ENCODE measurements at places on chromosomes 3 and 15. TPM values are rescaled to one million over a fixed set of nuclear protein-coding genes. Genes with fewer than 3 reads are reported as not detected.
A peak's percentile ranks its signal among the peaks of the same experiment; 100 is the strongest.

GRCh38 chr15:64809649-64810496 lies 15.6 kb downstream of the PIF1 start:
- H3K27me3 ChIP-seq = no peaks in the 10 kb centered on the region
- H3K27ac ChIP-seq = no peak overlapping the region
- H3K36me3 ChIP-seq = no peaks in the 10 kb centered on the region
- DNase-seq = peak; percentile 98
- no peak overlapping the region for H3K4me3 ChIP-seq
- peaks cover 4% of the 10 kb centered on the region for H3K4me1 ChIP-seq

DNA sequence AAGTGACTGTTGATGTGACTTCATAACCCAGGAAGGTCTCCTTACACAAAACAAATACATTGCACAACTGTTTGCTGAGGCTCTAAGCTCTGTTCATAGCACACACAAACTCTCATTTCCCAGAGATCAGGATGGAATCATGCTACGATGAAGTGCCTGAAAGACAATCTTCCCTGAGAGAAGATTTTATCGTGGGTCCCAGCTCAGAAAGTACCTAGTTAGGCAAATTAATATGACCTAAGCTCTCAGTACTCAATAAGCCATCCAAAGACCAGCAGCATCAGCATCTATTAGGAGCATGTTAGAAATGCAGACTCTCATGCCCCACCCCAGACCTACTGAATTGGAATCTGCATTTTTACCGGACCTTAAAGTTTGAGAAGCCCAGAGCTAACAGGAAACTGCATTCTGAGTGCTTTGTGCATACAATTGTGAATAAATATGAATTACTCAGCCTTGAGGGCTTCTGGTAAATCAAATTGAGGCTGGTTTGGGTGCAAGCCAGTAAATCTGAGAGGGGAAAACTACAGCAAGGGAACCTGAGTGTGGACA lies 161.5 kb upstream of the C2CD4B start:
- H3K4me1 ChIP-seq = no peaks in the 10 kb centered on the region
- no peaks in the 10 kb centered on the region for H3K36me3 ChIP-seq
- H3K4me3 ChIP-seq = no peak overlapping the region
- no peak for DNase-seq
- peaks cover 13% of the 10 kb centered on the region for H3K27me3 ChIP-seq
- H3K27ac ChIP-seq = no peak overlapping the region

DNA sequence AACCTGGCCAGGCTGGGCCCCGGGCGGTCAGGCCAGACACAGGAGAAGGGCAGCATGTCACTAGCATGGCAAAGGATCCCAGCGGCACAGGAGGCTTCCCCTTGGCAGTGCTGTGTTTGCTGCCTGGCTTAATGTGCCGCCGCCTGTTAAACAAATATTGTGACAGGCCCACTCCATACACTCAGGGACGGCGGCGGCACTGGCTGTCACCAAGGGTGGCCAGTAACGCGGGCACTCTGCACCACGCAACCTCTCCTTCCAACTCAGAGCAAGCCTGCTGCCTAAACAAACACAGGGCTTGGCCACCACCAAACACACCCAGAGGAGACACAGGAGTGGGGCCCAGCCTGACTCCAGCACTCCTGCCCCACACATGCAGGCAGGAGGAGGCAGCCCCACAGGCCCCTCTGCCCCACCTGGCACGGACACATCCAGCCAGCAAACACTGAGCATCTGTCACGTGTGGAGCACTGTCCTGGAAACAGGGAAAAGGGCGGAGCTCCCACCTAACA lies 48.0 kb downstream of the TPRA1 start:
- no peaks in the 10 kb centered on the region for H3K4me1 ChIP-seq
- peaks cover 12% of the 10 kb centered on the region for H3K27me3 ChIP-seq
- DNase-seq = peak; percentile 65

GRCh38 chr3:40739971-40740370 lies 215.2 kb downstream of the ZNF621 start:
- H3K4me1 ChIP-seq = no peaks in the 10 kb centered on the region
- no peak overlapping the region for H3K27ac ChIP-seq

DNA sequence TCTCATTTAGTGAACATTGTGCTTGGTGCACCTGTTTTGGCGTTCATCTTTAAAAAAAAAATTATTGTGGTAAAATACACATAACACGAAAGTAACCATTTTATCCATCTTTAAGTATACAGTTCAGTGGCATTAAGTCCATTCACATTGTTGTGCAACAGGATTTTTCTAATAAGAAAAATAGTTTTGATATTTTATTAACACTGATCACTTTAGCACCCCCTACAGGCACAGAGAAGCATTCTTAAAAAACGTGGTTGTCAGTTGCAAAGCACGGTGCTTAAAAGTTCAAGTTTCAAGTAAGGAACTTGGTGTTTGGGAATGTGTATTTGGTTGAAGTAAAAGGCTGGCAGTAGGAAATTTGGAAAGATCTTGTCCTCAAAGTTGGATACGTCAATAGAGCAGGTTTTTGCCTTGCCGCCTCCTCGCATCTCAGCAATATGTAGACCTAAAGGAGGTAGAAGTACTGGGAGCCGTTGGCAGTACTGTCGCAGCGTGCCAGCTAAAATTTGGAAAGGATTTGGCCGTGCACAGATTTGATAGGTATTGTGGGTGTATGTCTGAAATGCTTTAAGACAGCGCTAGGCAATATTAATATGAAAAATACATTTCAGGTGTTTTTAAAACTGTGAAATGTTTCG lies 110.4 kb downstream of the LRRC28 start:
- no peaks in the 10 kb centered on the region for H3K36me3 ChIP-seq
- no peak overlapping the region for H3K27ac ChIP-seq
- no peaks in the 10 kb centered on the region for H3K27me3 ChIP-seq
- no peaks in the 10 kb centered on the region for H3K4me1 ChIP-seq

DNA sequence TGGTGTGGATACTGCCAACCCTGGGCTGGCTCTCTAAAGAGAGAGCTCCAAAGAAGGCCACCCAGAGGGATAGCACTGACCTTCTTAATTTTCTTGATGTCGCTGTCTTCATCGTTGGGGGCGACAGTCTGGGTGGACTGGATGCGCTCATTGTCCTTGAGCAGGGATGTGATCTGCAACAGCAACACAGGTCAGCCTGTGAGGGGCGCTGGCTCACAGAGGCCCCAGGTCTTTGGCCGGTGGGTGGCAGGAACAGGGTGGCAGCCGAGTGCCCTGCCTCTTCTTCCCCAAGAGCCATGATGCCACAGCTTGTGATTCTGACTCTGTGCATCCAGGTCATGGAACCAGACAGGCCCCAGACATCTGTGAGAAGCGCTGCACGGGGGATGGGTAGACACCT lies 41.2 kb downstream of the RASGRF1 start:
- H3K4me1 ChIP-seq = no peaks in the 10 kb centered on the region
- DNase-seq = no peak
- H3K4me3 ChIP-seq = no peak overlapping the region
- H3K36me3 ChIP-seq = no peaks in the 10 kb centered on the region
- no peak overlapping the region for H3K27ac ChIP-seq

- H3K27me3 ChIP-seq = no peaks in the 10 kb centered on the region
- no peak overlapping the region for H3K4me3 ChIP-seq
- no peak for DNase-seq
- H3K27ac ChIP-seq = no peak overlapping the region
- H3K4me1 ChIP-seq = no peaks in the 10 kb centered on the region
Observed at GRCh38 chr3:185381320-185382058, 18.6 kb downstream of the MAP3K13 start.

The CPLX3 gene
- not detected for total RNA-seq

The SKOR1 gene
- total RNA-seq = 0.36 TPM

The COL7A1 gene
- total RNA-seq = 12.7 TPM

GRCh38 chr3:47746264-47746663 lies 35.4 kb downstream of the SMARCC1 start:
- no peak overlapping the region for H3K27ac ChIP-seq
- H3K36me3 ChIP-seq = peaks cover 12% of the 10 kb centered on the region
- DNase-seq = no peak

The FRMD4B gene
- total RNA-seq = 0.72 TPM
